ENCODE measurements at places on chromosomes 3 and 15.
A peak's percentile ranks its signal among the peaks of the same experiment; 100 is the strongest.

GRCh38 chr3:39021465-39022285, 30.1 kb downstream of the SCN11A start:
- DNase-seq = no peak

DNA sequence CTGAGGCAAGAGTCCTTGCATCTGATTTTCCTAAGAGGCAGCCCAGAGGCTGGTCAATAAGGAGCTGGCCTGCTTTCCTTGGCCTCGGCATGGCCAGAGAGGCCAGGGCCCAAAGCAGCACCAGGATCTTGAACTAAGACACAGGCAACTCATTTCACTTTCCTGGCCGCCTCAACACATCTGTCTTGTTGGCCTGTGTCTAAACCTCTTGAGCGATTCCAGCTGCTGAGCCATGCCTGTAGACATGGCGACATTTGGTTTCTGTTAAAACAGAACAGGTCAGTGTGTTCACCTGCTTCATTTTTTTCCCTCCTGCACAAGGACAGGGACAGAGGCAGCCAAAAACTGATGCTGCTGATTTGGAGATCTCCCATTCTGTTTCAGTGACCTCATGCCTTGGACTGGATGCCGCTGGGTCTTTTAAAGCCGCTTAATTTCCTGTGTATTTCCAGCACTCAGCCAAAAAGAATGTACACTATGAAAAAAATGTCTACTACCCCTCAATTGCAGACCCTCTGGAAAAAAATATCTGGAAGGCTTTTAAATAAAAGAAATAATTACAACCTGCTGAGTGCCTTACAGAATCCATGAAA, 266.6 kb upstream of the ICE2 start:
- DNase-seq = no peak

- DNase-seq = no peak
Measured at GRCh38 chr3:107217172-107217571, 160.1 kb upstream of the CCDC54 start.

GRCh38 chr15:74129586-74130154, 716 bp upstream of the ISLR2 start:
- DNase-seq = no peak

GRCh38 chr3:30551266-30551665, 55.1 kb upstream of the TGFBR2 start:
- no peak for DNase-seq

DNA sequence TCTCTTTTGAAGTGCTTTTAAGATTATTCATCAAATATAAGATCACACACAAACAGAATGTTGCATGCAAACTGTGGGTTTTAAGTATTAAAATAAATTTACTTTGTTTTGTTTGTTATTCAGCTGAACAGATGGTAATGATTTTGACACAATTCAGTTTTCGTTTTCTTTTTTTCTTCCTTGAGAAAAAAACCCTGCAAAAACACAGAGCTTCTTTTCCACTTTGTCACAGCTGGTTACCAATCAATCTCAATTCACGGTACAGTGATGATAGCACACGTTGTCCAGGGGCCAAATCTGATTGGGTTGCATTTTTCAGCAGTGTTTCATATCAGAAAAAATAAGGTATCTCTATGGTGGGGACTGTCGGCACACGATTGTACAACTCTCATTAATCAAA, 473.6 kb downstream of the ROBO2 start:
- no peak for DNase-seq

DNA sequence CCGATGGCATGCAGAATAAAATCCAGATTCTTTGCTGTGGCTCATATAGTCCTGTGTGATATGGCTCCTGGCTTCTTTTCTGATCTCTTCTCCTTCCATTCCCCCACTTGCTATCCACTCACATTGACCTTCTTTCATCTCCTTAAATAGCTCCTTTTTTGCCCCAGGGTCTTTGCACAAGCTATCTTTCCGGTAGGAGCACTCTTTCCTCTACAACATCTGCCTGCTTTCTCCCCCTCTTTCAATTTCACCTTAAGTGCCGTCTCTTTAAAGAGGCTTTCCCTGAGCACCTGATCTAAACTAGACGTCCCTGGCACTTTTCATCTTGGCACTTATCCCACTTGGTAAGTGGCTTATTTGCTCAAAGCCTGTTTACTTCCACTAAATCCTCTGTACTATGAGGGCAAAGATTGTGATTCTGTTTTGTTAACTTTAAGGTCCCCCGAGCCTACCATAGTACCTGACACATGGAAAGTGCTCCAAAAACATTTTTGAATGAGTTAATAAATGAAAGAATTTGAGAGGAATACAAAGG, 323.3 kb upstream of the TLE3 start:
- no peak for DNase-seq

DNA sequence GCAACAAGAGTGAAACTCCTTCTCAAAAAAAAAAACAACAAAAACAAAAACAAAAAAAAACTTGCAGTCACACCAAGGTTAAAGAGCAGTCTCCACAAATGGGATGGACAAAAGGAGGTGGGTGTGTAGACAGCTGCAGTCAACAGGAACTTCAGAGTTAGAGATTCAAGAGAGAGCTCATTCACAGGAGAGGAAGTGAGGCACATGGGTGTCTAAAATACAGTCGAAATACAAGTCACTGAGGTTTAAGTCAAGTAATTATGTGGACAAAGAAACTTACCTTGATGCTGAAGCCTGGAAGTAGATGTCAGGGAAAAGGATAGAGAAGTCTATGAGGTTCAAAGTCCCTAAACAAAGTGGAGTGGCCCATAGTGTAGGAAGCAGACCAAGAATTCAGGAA, 14.8 kb downstream of the MRPS11 start:
- no peak for DNase-seq

DNA sequence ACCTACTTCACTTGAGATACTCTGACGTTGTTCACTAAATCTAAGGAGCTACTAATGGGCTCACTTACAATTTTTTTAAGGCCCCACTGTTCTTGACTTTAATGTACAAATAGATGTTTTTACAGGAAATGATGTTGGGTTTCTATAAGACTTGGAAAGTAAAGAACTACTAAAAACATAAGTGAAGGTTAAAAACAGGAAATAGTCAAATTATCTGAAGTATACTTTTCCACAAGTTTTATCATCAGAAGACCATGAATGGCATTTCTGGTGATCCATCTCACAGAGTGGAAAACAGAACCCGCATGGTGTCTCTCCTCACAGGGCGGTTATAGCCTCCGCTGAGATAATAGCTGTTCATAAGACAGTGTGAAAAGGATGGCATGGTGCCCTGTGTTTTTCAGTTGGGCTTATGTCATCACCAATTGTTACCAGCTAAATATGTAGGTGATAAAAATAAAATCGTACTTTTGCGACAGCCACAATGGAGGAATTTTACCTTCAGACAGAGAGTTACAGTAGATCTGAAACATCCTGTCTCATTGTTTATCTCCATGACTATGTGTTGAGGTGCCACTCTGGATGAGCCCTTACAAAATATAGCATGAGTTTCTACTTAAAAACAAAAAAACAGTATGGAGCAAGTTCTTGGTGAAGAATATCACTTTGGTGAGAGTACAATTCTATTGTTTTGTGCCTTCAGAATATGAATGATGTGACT, 462.4 kb downstream of the RAP2B start:
- no peak for DNase-seq

- no peak for DNase-seq
Measured at GRCh38 chr15:28132524-28133275, 33.6 kb upstream of the OCA2 start.

DNA sequence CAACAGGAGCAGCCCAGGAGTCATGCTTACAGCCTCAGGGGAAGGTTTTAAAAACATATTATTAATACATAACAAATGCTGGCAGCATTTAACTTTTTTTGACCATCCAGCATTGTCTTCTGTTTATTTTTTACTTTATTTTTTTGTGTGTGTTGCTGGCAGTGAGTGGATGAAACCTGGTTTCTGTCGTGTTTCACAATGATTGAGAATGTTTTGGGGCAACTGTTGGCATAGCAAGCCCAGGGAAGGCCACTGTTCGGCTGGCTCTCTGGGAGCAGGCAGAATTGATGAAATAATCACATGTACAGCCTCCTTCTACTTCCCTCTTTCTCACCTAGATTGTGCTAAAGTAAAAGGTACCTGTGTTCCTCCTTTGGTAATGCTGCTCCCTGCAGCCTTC, 190.2 kb downstream of the NR1D2 start:
- DNase-seq = no peak

GRCh38 chr3:189210251-189210770, 38.5 kb downstream of the TPRG1 start:
- no peak for DNase-seq

- no peak for DNase-seq
Measured at GRCh38 chr3:87367736-87368135, 91.4 kb upstream of the POU1F1 start.

- DNase-seq = no peak
Measured at GRCh38 chr3:167066977-167067786, 312.9 kb downstream of the ZBBX start.

DNA sequence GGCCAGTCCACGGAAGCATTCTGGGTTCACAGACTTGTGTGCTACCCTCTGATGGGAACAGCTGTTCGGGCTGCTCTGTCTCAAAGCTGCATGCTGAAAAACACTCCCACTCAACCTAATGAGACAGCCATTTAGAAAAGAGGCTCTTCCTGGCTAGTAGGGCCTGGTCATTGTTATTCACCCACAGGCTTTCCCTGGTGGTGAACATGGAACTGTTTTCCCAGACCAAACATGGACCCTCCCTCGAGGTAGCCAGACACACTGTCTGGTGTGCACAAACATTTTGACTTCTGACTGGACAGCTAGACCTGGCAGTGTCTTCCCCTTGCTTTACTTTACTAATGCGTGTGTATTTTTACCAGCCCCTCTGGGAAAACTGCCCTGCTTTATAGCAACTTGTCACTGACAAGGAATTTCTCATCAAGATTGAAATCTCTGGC, 39.0 kb downstream of the MECOM start:
- DNase-seq = no peak

DNA sequence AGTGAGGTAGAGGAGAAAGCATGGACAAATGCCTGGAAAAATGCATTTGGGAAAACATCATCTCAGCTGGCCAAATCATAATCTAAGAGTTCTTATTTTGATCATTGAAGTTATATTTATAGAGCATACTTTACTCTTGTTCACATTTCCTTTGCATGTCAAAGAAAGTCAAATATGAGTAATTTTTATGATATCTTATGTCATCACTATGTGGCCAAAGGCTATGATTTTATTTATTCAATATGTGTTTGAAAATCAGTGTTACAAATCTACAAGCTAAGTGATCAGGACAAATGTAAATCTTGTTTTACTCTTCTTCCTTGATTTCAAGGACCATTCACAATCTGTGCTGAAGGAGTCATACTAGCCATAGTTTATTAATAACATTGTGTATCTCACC, 237.2 kb upstream of the DPH6 start:
- DNase-seq = no peak

DNA sequence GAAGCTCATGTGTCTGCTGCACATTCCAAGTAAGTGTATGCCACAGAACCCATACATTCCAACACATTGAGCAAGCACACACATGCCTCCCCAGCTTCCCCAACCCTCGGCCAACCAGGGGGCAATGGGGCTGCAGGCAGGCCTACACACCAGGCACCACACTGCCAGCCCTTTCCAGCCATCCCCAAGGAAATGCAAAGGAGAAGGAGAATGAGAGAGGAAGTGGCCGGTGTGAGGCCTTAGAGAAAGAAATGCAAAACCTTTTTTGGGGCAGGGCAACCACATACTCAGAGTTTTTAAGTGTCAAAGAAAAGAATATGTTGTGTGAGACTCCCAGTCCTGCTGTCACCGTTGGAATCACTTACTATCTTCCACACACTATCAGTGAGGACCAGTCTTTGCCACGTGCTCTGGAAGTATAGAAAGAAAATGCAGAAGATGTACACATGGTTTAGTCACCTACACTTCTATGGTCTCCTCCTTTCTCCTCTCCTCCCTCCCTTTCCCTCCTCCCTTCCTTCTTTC, 11.1 kb downstream of the IGF2BP2 start:
- DNase-seq = no peak

GRCh38 chr3:155880286-155880685, 9.8 kb downstream of the GMPS start:
- no peak for DNase-seq

DNA sequence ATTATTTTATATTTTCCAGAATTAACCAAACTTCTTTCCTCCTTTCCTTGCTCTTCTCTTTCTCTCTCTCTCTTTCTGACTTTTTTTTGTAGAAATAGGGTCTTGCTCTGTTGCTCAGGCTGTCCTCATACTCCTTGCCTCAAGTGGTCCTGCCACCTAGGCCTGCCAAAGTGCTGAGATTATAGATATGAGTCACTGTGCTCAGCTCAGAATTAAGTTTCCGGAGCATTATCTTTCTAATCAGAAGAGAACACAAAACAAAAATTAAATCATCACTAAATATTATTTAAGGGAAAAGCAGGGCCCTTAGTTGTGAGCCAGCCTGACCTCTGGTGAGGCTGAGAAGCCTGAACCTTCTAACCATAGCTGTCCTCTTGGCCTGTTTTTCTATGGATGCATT, 168.2 kb downstream of the SOX2 start:
- DNase-seq = no peak

- peak; percentile 34 for DNase-seq
Measured at GRCh38 chr3:8110966-8111798, 390.4 kb upstream of the LMCD1 start.

- DNase-seq = no peak
Measured at GRCh38 chr3:5004319-5005152, 25.3 kb downstream of the BHLHE40 start.

- peak; percentile 26 for DNase-seq
Measured at GRCh38 chr3:141575879-141576743, 89.3 kb downstream of the RASA2 start.

GRCh38 chr3:127794402-127794801, 27.9 kb downstream of the MGLL start:
- no peak for DNase-seq

GRCh38 chr3:150000641-150001040, 29.9 kb upstream of the PFN2 start:
- DNase-seq = no peak

DNA sequence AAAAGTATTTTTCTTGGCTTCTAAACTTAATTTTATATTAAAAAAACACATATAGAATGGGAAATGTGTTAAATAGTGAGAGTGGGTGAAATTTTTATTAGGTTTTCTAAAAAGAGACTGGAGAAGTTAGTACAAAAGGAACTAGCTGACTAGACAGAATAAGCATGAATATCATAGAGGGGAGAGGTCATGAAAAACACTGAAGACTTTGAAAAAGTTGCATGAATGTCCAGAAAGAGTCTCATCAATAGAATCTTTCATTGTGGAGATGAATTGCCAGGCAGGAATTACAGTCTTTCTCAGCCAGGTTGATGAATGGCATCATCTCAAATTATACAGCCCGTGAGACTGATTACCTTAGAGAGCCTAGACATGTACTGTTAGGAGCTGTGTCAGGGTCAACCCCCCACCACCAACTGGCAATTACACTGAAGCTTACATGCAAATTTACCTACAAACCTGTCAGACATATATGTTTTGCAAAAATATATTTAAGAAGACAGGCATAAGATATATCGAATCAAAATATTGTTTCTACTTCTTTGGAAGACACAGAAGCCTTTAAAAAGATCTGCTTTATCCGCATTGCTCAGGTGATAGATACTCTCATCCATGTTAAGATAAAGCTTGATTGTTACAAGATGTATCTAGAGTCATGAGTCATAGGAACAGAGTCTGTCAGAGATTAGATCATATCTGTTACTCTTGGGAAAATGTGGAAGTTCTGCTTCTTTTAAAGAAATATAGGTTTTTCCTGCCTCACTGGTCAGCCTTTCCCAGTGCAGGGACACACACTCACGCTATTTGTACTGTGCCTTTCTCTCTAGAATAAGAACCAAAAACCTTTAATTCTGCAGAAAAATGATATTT, 34.8 kb upstream of the PFN2 start:
- no peak for DNase-seq

Measured in NCI-H1694 (cell line).